NCI-H2029 treated with DMSO at 0.1 percent for 48 hours (cell line): ENCODE measurements at places on chromosomes 7 and 10.

- DNase-seq = no peak
Observed at GRCh38 chr7:106485031-106485551, 175.9 kb downstream of the CCDC71L start.

DNA sequence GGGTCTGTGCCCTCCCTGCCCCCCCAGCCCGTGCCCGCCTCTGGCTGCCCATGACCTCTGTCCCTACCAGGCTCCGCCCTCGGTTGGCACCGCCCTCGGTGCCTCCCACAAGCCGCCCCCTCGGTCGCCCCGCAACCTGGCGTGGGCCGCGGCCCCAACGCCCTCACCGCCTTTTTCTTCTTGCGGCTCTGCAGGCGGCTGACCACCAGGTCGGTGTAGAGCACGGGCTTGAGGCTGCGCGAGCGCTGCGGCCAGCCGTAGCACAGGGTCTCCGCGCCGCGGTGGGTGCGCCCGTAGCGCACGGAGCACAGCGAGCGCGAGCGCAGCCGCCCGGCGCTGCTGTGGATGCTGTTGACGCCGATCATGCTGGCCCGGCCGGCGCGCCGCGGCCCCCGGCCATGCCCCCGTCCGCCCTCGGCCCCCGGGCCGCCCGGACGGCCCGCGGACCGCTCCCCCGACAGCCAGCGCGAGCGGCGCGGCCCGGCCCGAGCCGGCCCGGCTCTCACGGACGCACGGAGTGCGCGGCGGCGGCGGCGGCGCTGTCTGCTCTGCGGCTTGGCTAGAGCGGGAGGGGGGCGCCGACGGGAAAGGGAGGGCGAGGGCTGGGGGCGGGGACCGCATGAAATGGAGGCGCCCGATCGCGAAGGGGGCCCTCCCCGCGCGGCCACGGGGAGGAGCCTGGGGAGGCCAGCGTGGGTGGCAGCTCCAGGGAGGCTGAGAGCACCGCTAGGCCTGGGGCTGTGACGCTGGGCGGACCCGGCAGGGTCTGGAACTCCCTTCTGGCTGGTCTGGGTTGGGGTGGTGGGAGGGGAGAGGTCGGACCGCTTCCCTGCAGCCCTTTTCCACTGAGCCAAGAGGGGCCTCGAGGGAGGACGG, 9.6 kb downstream of the PSD start:
- no peak for DNase-seq

GRCh38 chr10:122478971-122479370, 17.6 kb downstream of the HTRA1 start:
- DNase-seq = no peak

GRCh38 chr7:155713384-155713783, 68.9 kb downstream of the RBM33 start:
- DNase-seq = no peak
